Placental pericyte (primary cell): ENCODE measurements at places on chromosomes 1 and 21. TPM values are rescaled to one million over a fixed set of nuclear protein-coding genes. Genes with fewer than 3 reads are reported as not detected.

The U2AF1 gene
- 42.5 and 47.7 TPM in 2 replicates for total RNA-seq

The RXFP4 gene
- not detected in 2 replicates for total RNA-seq

The OR10Z1 gene
- not detected in 2 replicates for total RNA-seq

The DNM3 gene
- total RNA-seq = 0.22 and 1.4 TPM in 2 replicates

The TTLL10 gene
- not detected in 2 replicates for total RNA-seq

The PRELP gene
- total RNA-seq = under 0.01 and 0.14 TPM in 2 replicates

The LRRC8C gene
- total RNA-seq = 10.1 and 39.8 TPM in 2 replicates

The SNAP47 gene
- 40.7 and 46.6 TPM in 2 replicates for total RNA-seq

The PLEKHA6 gene
- 0.44 and 0.57 TPM in 2 replicates for total RNA-seq

The VANGL2 gene
- total RNA-seq = not detected in 2 replicates

The LORICRIN gene
- total RNA-seq = not detected in 2 replicates

The TCHHL1 gene
- not detected in 2 replicates for total RNA-seq

The C8B gene
- total RNA-seq = not detected in 2 replicates

The MROH9 gene
- total RNA-seq = 0.43 TPM in 1 of 2 replicates, not detected in the other

The TEKT2 gene
- total RNA-seq = not detected in 2 replicates

The SPRR1B gene
- total RNA-seq = not detected in 2 replicates

The C1orf210 gene
- total RNA-seq = not detected in 2 replicates

The SYNC gene
- 6.3 and 12.9 TPM in 2 replicates for total RNA-seq

The FLVCR1 gene
- 6.6 and 9.2 TPM in 2 replicates for total RNA-seq

The ROR1 gene
- 13.6 and 17.9 TPM in 2 replicates for total RNA-seq

The HMGN2 gene
- 183 and 243 TPM in 2 replicates for total RNA-seq

The GPR3 gene
- total RNA-seq = 0.44 and 2.9 TPM in 2 replicates

The RNU1-1 gene
- total RNA-seq = under 0.01 TPM in 2 replicates

The ABCG1 gene
- total RNA-seq = 0.29 and 0.44 TPM in 2 replicates

The RORC gene
- not detected in 2 replicates for total RNA-seq

The ZNF648 gene
- total RNA-seq = under 0.01 TPM in 1 of 2 replicates, not detected in the other

The C1orf94 gene
- total RNA-seq = not detected in 2 replicates

The ZNF593OS gene
- not detected in 2 replicates for total RNA-seq

The TDRD10 gene
- not detected in 2 replicates for total RNA-seq

The LRRC47 gene
- 32.8 and 44.4 TPM in 2 replicates for total RNA-seq

The UBE4B gene
- total RNA-seq = 59.4 and 83.6 TPM in 2 replicates

The VTCN1 gene
- total RNA-seq = not detected in 2 replicates

The ZSWIM5 gene
- total RNA-seq = 0.22 and 4.3 TPM in 2 replicates

The SPRR2A gene
- not detected in 2 replicates for total RNA-seq

The PTGS2 gene
- total RNA-seq = 113 and 326 TPM in 2 replicates

The SERPINC1 gene
- 0.43 TPM in 1 of 2 replicates, not detected in the other for total RNA-seq

The KRTAP12-2 gene
- total RNA-seq = not detected in 2 replicates

The KIF17 gene
- total RNA-seq = 1.6 and 2.6 TPM in 2 replicates

The AZIN2 gene
- 6.2 and 13.3 TPM in 2 replicates for total RNA-seq

The PRAMEF8 gene
- not detected in 2 replicates for total RNA-seq

The NBPF14 gene
- total RNA-seq = 28.7 and 32.9 TPM in 2 replicates

The ATP6V1G3 gene
- not detected in 2 replicates for total RNA-seq

The CELA3B gene
- total RNA-seq = not detected in 2 replicates

The TMEM52 gene
- 0.43 and 0.44 TPM in 2 replicates for total RNA-seq

The KAZN gene
- total RNA-seq = 2.2 and 3.4 TPM in 2 replicates

The IFNLR1 gene
- not detected in 2 replicates for total RNA-seq

The BRDT gene
- 0.22 and 2.1 TPM in 2 replicates for total RNA-seq

The HMCN1 gene
- 4.2 and 5.5 TPM in 2 replicates for total RNA-seq

The IQCC gene
- total RNA-seq = 1.1 and 2.1 TPM in 2 replicates

The LTN1 gene
- 28.0 and 43.4 TPM in 2 replicates for total RNA-seq

The SLC1A7 gene
- total RNA-seq = 0.14 and 3.7 TPM in 2 replicates

The KRTAP13-1 gene
- not detected in 2 replicates for total RNA-seq

The OR2L3 gene
- not detected in 2 replicates for total RNA-seq

The FAM229A gene
- 1.7 and 1.8 TPM in 2 replicates for total RNA-seq
